ENCODE measurements at places on chromosomes 16 and 17.

DNA sequence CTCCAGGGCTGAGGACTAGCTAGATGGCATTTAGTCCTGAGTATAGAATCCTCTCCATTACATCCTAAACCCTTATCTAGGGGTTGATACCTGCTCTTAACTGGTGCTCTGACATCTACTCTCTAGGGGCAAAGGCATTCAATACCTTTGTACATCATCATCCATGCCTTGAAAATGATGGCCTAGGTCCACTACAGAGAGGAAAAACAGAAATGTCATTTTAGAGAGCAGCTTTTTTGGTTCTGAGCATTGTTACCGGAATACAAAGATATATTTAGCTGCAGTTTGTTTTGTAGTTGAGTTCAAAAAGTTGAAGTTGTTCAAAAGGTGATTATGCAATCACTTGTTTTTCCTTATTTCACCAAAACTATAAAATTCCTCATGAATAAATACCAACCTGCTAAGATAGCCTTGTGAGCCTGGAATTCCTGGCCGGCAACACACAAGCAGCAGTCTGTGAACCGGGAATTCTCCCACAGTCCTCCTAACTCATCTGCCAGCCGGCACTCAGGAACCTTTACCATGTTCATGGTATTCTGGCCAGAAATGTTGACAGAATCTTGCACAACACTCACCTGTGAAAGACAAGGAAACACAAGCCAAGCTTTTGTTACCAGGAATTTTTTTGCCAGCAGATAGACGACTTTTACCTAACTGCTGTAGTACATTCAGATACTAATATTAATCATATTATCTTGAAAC, 35.4 kb downstream of the NXPH3 start:
- DNase-seq, result no peak

GRCh38 chr16:24635900-24636610, 93.4 kb upstream of the TNRC6A start:
- DNase-seq, result no peak

DNA sequence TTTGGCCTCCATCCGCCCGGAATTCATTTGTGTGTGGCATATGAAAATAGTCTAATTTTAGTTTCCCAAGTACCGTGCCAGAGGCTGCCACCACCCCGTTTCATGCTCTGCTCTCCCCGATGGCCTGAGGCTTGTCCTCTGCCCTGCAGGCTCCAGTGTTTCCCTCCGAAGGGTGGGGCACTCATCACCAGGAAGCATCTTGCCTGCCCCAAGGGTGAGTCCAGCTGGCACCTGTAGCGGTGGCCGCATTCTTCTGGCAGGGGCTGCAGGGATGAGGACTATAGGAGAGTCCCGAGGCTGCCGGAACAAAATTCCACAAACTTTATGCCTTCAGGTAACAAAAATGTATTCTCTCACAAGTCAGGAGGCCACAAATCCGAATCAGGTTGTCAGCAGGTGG, 23.1 kb upstream of the CMIP start:
- DNase-seq, result no peak

- no peak for DNase-seq
Measured at GRCh38 chr17:8580952-8581658, 49.4 kb downstream of the MYH10 start.

DNA sequence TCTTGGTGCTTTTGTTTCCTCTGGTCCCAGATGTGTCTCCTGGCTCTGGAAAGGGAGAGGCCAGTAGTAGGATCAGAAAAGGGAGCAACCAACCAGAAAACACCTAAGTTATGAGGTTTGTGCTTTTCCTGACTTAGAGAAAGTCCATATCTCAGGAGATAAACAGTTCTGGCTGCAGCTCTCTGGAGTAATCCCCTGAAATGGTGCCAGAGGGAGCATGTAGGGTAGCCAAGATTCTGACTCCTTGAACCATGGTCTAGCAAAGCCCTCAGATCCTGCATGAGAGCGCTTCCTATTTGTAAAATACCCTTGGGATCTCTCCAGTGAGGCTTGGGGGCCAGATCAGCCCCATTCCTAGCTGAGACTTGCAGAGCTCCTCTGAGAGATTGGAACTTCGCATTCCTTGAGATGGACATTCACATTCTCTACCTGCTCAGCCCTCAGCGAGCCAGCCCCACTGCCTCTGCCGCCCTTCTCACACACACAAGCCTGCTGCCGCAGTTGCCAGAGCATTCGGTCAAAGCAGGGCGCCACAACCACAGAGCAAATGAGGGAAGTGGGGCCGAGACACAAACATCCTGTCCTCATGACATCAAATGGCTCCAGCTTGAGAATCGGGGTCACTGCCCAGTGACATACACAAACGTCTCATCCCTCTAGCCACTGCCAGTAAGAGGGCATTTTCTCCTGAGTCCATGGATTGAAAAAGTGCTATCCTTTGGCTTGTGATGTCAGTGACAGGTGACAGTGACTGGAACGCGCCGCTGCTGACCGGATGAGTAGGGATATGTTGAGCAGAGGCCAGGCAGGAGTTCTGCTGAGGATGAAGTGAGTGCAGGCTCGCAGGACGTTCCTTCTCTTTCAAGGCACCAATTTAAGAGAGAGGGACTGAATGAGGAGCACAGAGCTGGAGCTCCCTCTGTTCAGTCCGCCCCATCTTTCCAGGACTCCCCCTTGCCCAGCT, 5.0 kb downstream of the ABHD15 start:
- DNase-seq, result no peak

DNA sequence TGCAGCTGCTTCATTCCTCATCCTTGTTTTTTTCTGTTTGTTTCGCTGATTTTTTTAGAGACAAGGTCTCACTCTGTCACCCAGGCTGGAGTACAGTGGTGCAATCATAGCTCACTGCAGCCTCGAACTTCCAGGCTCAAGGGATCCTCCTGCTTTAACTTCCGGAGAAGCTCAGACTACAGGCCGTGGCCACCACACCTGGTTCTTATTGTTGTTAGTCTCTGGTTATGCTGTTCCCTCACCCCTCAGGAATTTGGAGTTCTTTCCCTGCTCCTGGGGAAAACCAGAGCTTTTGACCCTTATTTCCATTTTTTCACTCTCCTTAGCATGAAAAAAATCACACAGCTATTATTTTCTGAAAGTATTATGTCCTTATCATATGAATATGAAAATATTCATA, 1.8 kb downstream of the ODF4 start:
- no peak for DNase-seq

DNA sequence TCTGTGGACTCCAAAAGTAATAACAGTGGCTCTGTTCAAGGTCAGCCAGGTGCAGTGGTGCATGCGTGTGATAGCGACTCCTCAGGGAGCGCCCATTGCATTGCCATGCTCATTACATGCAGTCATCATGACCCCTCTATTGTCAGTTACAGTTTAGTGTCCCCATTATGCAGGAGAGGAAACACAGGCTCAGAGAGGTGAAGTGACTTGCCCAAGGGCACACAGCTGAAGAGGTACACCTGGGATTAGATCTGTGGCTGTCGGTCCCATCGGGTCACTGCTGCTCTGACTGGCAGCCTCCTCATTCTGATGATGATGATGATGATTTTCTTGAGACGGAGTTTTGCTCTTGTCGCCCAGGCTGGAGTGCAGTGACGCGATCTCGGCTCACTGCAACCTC, 7.6 kb downstream of the LAT start:
- DNase-seq, result no peak

- DNase-seq, result no peak
Measured at GRCh38 chr17:18968345-18968744, 16.4 kb downstream of the SLC5A10 start.

GRCh38 chr16:82240111-82240510, 70.1 kb upstream of the MPHOSPH6 start:
- DNase-seq, result no peak

- DNase-seq, result no peak
Measured at GRCh38 chr16:53865494-53865863, 161.5 kb downstream of the FTO start.
